ENCODE measurements at places on chromosomes 1 and 21.

DNA sequence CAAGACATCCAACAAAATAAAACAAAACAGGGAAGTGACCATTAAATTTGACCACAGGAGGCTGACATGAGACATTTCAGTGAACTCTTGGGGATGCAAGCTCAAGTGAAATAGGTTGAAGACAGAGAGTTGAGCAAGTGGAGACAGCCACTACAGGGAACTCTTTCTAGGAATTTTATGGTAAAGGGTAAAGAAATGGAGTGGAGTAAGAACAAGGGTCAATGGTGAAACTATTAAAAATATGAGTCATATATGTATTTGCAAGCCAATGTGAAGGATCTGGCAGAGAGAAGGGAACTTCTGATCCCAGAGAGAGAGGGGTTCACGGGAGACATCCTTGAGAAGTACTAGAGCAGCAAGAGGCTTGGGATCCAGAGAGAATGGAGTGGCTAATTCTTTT, 9.1 kb upstream of the TRABD2B start:
- DNase-seq: no peak

DNA sequence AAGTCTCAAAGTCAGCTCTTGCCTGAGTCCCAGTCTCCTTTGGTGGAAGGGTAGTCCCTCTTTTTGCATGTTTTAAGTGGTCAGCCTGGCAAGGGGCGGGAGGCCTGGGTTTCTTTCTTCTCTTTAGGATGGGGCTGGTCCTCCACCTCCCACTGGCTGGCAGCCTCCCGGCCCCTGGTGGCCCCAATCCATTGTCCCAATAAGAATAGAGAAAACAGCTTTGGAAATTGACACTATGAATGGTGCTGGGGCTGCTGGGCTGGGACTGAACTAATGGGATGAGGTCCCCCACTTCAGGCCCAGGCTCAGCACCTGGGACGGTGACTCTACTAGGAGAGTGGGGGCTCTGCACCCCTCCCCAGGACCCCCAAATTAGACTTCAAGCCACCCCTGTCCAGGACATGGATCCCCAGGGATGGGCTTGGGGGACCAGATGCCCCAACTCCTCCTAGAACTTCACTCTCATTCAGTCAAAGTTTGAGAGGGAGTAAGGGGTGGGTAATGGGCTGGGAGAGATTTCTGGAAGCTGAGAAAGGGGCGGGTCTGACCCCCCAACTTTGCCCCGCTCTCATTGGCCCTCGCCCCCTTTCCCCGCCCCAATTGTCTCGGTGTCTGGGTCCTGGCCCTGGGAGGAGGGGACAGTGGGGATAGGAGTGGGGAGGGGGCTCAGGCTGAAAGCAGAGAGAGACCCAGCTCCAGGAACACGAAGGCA, 18.2 kb downstream of the SLC27A3 start:
- DNase-seq: no peak

DNA sequence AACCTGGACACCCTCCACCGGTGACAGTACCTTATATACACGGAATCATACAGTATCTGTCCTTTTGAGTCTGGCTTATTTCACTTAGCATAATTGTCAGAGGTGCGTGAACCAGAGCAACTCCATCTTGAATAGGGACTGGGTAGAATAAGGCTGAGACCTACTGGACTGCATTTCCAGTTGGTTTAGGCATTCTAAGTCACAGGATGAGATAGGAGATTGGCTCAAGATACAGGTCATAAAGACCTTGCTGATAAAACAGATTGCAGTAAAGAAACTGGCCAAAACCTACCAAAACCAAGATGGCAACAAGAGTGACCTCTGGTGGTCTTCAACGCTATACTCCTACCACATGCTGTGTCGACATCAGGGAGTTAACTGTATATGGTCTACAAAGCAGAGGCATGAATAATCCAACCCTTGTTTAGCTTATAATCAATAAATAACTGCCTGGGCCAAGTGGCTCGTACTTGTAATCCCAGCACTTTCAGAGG, 1.4 kb upstream of the FDPS start:
- no peak for DNase-seq

- no peak for DNase-seq
Observed at GRCh38 chr21:42243026-42243425, 24.1 kb downstream of the ABCG1 start.

GRCh38 chr1:14654554-14654953, 56.1 kb downstream of the KAZN start:
- DNase-seq: no peak

- peak; percentile 31 for DNase-seq
Observed at GRCh38 chr1:112501810-112502641, 6.7 kb upstream of the WNT2B start.

DNA sequence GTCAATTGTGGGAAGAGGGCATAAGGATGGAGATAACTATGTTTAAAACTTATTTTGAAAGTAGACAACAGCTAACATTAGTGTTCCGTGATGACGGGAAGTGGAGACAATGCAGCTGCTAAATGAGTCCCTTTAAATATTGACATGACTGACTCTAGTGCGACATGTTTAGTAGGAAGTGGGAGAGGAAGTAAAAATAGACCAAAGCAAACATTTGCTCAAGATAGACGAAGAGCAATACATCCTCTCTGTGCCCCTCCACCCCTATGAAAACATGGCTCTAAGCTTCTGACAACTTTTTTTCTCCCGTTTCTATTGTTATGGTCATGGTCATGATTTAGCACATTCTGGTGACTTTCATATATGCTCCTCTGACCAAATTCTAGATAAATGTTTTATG, 60.0 kb upstream of the HMCN1 start:
- no peak for DNase-seq

GRCh38 chr1:232512712-232513111, 117.2 kb downstream of the SIPA1L2 start:
- no peak for DNase-seq

- no peak for DNase-seq
Observed at GRCh38 chr21:16522548-16522947, 792.8 kb downstream of the USP25 start.

Data from hypothalamus (tissue), 51 donors.